ENCODE measurements at places on chromosomes 7 and 10. TPM values are rescaled to one million over a fixed set of nuclear protein-coding genes. Genes with fewer than 3 reads are reported as not detected.

GRCh38 chr7:4682621-4683042, 537 bp downstream of the FOXK1 start:
- H3K4me1 ChIP-seq, result peaks cover 40% of the 10 kb centered on the region
- peaks cover 9% of the 10 kb centered on the region for H3K36me3 ChIP-seq
- no peaks in the 10 kb centered on the region for H3K27me3 ChIP-seq
- DNase-seq, result peak; percentile 60
- peak overlapping the region; percentile 90 for H3K4me3 ChIP-seq

- no peaks in the 10 kb centered on the region for H3K27me3 ChIP-seq
- H3K4me1 ChIP-seq, result peaks cover 76% of the 10 kb centered on the region
- DNase-seq, result no peak
- H3K36me3 ChIP-seq, result peaks cover 37% of the 10 kb centered on the region
These were observed 18.1 kb downstream of the YWHAG start for GRCh38 chr7:76340617-76341131.

DNA sequence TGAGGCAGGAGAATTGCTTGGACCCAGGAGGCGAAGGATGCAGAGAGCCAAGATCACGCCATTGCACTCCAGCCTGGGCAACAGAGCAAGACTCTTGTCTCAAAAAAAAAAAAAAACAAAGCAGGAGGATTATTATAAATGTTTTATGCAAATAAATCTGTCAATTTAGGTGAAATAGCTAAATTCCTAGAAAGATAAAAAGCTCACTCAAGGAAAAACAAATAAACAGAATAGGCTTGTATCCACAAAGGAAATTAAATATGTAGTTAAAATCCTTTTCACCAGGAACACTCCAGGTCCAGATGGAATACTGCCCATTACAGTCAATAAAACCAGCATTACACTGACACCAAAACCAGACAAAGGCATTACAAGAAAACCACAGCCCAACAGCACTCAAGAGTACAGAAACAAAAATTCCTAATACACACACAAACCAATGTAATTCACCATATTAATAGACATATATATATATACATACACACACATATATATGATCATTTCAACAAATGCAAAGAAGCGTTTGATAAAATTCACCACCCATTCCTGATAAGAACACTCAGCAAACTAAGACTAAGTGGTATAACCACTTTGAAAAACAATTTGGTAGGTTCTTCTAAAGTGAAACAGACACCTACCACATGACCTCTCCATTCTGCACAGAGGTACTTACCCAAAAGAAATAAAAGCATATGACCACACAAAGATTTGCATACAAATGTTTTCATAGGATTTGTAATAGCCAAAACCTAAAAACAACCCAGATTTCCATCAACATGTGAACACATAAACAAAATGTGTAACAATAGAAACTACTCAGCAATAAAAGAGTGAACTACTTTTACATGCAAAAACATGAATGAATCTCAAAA, 38.8 kb downstream of the ABI1 start:
- H3K4me3 ChIP-seq, result peak overlapping the region; percentile 54
- H3K36me3 ChIP-seq, result peaks cover 5% of the 10 kb centered on the region
- peak overlapping the region; percentile 51 for H3K27ac ChIP-seq
- H3K27me3 ChIP-seq, result no peaks in the 10 kb centered on the region
- H3K4me1 ChIP-seq, result peaks cover 47% of the 10 kb centered on the region

DNA sequence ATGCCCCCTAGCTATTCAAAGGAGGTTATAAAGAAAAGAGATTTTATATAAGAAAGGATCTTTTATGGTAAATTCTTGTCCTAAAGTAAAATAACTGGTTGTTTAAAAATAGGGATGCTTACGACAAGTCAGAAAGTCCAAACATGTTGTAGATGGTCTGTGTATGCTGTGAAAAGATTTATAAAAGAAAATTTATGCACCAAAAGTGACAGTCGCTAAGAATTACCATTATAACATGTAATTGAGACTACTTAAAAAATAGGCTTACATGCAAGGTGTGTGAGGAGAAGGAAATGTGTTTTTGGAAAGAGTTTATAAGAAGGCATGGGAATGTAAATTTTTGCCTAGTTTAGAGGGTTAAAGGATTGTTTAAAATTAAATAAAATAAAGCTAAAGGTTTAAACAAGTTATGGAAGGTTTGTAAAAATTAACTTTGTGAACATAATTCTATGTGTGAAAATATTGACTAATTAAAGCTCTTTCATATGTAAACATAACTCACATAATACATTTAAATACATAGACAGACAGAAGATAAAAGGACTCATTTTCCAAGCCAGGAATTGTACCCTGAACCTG, 118.5 kb downstream of the LYZL1 start:
- DNase-seq, result no peak
- no peaks in the 10 kb centered on the region for H3K27me3 ChIP-seq
- H3K4me3 ChIP-seq, result no peak overlapping the region
- no peak overlapping the region for H3K27ac ChIP-seq
- H3K36me3 ChIP-seq, result peaks cover 9% of the 10 kb centered on the region

DNA sequence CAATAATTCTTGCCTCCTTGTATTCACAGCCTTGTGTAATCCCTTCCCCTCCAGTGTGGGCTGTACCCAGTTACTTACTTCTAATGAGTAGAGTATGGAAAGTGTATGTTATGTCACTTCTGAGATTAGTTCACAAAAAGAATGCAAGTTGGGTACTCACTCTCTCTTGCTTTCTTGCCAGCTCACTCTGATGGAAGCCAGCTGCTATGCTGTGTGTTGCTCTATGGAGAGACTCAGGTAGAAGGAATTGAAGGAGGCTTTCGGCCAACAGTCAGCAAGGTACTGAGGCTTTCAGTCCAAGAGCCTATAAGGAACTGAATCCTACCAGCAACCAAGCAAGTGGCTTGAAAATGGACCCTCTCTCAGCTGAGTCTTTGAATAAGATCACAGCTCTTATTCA, 9.7 kb upstream of the BICC1 start:
- no peak for DNase-seq
- peaks cover 70% of the 10 kb centered on the region for H3K27me3 ChIP-seq
- H3K4me1 ChIP-seq, result no peaks in the 10 kb centered on the region
- H3K36me3 ChIP-seq, result no peaks in the 10 kb centered on the region
- no peak overlapping the region for H3K27ac ChIP-seq

Gene USP6NL
- 2.3 TPM for total RNA-seq

- no peak overlapping the region for H3K27ac ChIP-seq
- no peak overlapping the region for H3K4me3 ChIP-seq
- H3K4me1 ChIP-seq, result peaks cover 43% of the 10 kb centered on the region
- no peaks in the 10 kb centered on the region for H3K27me3 ChIP-seq
These were observed 2.4 kb upstream of the EXOC6 start for GRCh38 chr10:92845921-92846320.

Gene TMEM229A
- total RNA-seq, result not detected

Gene LIPJ
- total RNA-seq, result not detected

DNA sequence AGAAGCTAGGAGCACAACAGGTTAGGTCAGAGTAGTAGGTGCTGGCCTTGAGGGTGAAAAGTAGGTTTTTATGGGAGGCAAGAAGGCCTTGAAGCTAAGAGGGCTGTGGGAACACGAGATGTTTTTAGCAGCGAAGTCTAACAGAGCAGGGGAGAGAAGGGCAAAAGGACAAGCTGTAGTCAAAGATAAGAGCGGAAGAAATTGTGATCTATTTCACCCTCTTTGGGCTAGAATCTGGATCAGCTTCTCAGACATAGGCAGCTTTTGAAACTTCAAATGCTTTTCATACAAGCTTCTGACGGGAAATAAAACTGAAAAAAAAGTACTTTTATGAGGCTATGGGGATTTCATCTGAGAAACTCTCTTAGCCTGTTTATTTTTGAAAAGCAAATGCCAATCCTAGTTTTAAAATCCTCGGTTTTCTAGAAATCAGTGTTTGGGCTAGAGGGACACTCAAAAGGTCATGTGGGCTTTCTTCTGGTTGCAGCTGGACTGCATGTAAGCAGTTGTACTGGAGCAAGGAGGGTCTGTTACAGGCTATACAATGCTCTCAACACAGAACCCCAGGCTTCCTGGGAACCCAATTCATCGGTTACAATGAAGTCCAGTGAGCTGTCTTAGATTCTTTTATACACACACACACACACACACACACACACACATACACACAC, 83.6 kb downstream of the RNF216 start:
- no peaks in the 10 kb centered on the region for H3K27me3 ChIP-seq
- peaks cover 6% of the 10 kb centered on the region for H3K36me3 ChIP-seq
- peaks cover 98% of the 10 kb centered on the region for H3K4me1 ChIP-seq
- H3K27ac ChIP-seq, result peak overlapping the region; percentile 11

Gene MYO1G
- total RNA-seq, result 595 TPM

Gene POLR2J3
- 67.1 TPM for total RNA-seq

Gene ITPRID1
- not detected for total RNA-seq

Gene WDFY4
- total RNA-seq, result 1.7 TPM

GRCh38 chr10:59709395-59710125, at the start of gene SLC16A9:
Gene SLC16A9 (minus strand): TSS chr10:59709850. CDS start chr10:59684291, 25,559 bp downstream.
- H3K27ac ChIP-seq, result no peak within 1 kb of the TSS
- H3K4me1 ChIP-seq, result no peaks in the 10 kb centered on the region
- H3K36me3 ChIP-seq, result no peaks in the 10 kb centered on the region
- peaks cover 75% of the 10 kb centered on the region for H3K27me3 ChIP-seq
- DNase-seq, result peak; percentile 50

- DNase-seq, result no peak
- peaks cover 27% of the 10 kb centered on the region for H3K27me3 ChIP-seq
- H3K27ac ChIP-seq, result peak overlapping the region; percentile 91
- peaks cover 44% of the 10 kb centered on the region for H3K4me1 ChIP-seq
These were observed 48.6 kb downstream of the MALSU1 start for GRCh38 chr7:23347682-23348180.
